NCI-H748 treated with DMSO at 0.1 percent for 48 hours (cell line): ENCODE measurements at places on chromosomes 2 and 18.

GRCh38 chr18:59967878-59968277, 68.1 kb downstream of the PMAIP1 start:
- DNase-seq, result no peak

- DNase-seq, result no peak
These were observed 980 bp upstream of the RNPEPL1 start for GRCh38 chr2:240567137-240567871.

DNA sequence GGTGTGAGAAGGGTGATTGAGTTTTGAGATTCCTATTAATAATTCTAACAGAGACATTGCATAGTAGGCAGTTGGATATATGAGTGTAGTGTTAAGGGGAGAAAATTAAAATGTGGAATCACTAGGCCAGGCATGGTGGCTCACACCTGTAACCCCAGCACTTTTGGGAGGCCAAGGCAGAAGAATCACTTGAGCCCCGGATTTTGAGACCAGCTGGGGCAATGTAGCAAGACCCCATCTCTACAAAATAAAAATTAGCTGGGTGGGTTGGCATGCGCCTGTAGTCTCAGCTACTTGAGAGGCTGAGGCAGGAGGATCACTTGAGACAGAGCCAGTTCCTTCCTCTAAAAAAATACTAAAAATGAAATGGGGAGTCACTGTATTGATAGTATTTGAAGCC, 150.6 kb downstream of the MCFD2 start:
- no peak for DNase-seq

DNA sequence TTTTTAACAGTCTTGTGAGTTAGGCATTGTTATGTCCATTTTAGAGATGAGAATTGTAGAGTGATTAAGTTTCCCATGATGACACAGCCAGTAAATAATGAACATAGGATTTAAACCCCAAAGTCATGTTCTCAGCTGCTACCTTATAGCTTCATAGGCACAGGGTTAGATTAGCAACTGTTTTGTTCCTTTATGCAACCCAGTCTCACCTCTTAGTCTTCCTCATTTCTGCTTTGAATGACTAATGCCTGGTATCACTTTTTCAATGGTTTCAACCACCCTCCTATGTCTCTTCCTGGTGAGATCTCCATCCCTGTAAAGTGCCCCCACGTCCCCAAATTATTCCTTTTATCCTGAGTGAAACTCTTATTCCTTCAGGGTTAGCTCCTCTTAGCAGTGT, 44.3 kb downstream of the MFSD6 start:
- no peak for DNase-seq

DNA sequence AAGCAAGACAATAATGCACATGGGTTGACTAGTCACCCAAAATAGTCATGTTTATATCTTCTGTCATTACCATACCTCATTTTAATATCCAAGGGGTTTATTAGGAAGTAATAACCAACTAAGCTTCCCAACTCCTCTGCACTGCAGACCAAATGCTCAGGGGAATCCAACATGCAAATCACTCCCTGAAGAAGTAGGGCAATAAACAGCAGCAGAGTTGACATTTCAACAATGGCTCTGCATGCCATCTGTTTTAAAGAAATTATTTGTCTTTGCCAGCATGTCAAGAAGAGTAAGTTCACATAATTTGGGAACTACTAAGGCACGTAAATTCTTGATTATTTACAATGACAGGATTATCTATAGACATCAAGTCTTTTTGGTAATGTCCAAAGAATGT, 84.4 kb upstream of the LYPD1 start:
- DNase-seq, result no peak

GRCh38 chr2:142134911-142135310, 4.1 kb upstream of the LRP1B start:
- DNase-seq, result no peak

DNA sequence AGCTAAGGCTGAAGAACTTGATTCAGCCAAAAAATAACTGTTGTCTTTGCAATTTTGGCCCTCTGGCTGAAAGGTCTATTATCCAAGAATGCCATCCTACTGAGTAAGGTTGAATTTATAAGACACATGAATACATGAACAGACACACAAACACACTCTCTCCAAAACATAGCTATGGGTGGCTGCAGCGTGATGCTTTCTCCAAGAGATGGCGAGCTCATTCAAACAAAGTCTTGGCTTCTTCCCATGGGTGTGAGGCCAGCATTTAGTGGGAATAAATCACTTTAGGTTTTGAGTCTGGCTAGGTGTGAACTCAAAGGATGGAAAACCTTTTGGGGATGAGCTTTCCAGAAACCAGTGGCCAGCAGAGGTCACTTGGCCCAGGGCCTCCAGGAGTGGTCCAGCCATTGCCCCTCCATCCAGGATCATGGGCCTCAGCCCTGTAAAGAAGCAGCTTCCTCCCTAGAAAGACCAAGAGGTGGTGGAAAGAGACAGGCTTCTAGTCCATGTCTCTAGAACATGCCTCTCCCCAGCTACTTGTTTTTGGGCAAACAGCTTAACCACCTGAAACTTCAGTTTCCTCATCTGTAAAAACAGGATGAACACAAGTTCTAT, 11.0 kb upstream of the OSR1 start:
- peak; percentile 13 for DNase-seq

DNA sequence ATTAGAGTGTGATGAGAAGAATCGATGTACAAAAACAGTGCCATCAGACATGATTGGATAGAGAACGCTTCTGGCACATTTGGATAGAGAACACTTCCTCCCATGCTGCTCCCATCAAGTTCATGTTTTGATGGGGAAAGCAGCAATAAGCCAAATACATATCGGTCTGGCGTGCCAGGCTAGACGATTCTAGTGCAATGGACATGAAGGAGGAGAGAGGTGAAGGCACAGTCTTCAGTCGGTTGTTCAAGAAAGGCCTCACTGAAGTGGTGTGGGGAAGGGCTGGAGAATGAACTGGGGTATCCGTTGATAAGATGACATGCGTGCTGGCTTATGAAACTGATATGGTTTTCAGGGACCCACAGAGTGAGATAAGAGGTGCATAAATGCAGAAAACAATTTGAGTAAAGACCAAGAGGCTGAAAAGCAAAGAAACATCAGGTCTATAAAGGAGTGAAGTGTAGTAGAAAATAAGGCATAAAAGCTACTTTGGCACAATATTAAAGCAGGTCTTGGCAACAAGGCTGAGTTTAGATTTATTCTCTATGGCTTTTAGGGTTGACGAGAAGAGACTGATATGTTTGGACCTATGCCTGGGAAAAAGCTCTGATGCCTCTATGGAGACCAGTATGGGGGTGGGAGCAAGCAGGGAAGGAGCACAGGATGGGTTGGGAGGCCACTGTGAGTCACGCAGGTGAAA, 117.6 kb upstream of the PIEZO2 start:
- DNase-seq, result no peak

DNA sequence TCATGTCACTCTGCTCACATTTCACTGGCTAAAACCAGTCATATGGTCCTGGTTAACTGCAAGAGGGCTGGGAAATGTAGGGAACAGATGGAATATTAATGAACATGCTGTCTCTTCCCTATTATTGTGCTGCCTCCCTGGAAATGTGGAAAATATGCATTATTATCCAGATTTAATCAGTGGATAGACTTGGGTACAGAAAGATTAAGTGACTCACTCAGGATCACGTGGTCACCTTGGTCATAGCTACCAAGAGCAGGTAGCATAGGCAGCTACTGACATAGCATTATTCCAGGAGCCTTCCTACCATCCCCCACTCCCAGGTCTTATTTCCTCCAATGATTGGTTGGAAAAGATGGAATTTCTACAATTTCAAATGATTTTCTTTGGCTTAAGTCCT, 141.1 kb downstream of the HRH4 start:
- no peak for DNase-seq
